ENCODE measurements at places on chromosomes 1 and 21.

DNA sequence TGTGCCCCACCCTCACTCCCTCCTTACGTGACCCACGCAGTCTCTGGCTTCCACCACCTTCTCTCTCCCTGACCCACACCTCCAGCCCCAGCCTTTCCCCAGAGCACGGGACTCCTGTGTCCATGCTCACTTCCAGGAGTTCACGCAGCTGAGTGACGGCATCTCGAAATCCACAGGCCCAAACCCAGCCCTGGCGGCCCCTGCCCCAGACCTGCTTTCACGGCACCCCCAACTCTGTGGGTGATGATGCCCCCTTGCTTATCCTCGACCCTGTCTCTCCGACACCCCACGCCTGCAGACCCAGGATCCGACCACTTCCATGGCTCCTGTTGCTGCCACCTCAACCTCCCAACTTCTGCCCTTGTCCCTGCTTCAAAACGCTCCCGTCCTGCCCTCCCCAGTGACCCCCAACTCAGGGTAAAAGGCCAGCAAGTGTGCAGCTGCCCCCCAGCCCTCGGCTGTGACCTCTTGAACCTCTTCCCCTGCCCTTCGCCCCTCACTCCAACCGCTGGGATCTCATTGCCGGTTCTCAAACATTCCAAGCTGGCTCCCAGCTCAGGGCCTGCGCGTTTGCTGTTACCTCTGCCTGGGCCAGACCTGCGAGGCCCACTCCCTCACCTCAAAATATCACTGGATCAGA is 30.4 kb upstream of the LAPTM5 start:
- no peak for DNase-seq

- no peak for DNase-seq
Measured at GRCh38 chr1:25566730-25567341, 23.4 kb downstream of the LDLRAP1 start.

DNA sequence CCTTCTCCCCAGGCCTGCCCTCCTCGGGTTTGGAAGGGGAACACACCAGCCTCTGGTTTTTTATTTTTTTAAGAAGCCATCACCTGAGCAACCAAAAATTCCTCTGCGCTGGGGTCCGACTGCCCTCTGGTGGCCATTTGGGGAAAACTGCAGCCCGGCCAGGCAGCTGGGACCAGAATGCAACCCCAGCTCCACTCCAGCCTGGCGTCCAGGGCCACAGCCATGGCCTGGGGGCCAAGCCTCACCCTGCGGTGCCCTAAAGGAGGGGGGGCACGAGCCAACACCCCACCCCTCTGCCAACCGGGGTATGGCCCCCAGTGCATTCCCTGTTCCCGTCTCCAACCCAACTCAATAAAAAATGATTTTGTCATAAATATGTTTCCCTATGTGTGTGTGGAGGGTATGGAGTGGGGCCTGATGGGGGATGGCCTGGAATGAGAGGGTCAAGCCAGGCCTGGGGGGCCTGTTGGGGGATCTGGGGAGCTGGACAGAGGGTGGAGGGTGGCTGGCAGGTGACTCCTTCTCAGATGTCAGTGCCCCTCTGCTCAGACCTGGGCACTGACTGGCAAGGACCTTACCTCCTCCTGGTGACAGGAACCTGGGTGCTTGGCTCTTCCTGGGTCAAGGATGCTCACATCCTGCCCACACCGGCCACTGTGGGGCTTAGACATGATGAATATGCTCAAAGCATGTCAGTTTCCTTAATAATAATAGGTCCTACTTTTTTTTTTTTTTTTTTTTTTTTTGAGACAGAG is 3.2 kb downstream of the GPR3 start:
- DNase-seq: peak; percentile 70

GRCh38 chr1:155070721-155071569 is 7.4 kb downstream of the EFNA4 start:
- DNase-seq: peak; percentile 78

DNA sequence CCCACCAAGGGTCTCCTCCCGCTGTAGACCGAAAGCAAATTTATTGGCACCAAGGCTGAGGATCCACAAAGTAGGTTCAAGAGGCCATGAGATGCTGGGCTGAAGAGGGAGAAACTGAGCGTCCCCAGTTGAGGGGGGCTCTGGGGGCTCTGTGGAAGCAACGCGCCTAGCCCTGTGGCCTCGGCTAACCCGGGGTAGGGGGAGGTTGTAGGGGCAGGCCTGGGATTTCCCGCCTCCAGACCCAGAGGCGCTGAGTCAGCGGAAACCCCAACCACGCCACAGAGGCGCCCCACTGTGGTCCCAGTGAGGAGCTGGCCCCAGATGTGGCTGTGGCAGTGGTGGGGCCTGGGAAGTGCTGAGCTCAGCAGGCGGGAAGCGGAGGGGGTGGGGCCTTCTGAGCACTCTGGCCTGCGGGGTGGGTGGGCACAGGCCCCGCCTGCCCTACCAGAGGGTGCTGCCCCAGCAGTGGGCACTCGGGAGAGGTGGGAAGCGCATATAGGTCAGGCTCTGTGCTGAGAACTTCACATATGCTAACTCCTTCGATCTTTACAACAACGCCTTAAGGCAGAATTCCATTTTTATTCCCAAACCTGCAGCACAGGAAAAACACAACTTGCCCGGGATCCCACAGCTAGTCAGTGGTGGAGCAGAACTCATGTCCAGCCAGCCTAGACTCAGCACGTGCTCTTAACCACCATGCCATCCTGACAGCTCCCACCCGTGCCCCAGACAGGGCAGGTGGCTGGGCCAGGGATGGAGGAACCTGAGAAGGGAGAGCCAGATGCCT is 1.5 kb upstream of the COL16A1 start:
- DNase-seq: peak; percentile 13

GRCh38 chr1:87274851-87275250 is 53.8 kb upstream of the LMO4 start:
- no peak for DNase-seq

- no peak for DNase-seq
Measured at GRCh38 chr1:199205740-199206441, 567.1 kb downstream of the PTPRC start.

DNA sequence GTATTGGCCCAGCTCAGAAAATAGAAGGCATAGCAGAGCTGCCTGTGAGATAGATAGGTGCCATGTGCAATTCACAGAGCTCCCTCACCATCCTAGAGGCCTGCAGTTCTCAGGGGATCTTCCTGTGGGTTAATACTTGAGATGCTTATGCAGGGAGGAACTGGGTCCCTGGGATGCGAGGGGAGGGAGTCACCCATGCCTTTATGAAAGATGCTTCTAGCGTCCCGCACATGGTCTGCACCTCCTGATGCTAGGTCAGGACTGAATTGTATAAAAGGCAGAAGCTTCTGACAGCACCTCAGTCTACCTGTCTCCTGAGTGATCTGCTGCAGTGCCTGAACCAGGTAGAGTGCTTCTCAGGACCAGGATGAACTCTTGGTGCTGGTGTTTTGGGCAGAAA is at the start of gene LCE5A:
LCE5A (plus strand) TSS at position 301 of the 400 bp plus-strand sequence. CDS start 732 bp downstream, outside the sequence.
- DNase-seq: no peak

DNA sequence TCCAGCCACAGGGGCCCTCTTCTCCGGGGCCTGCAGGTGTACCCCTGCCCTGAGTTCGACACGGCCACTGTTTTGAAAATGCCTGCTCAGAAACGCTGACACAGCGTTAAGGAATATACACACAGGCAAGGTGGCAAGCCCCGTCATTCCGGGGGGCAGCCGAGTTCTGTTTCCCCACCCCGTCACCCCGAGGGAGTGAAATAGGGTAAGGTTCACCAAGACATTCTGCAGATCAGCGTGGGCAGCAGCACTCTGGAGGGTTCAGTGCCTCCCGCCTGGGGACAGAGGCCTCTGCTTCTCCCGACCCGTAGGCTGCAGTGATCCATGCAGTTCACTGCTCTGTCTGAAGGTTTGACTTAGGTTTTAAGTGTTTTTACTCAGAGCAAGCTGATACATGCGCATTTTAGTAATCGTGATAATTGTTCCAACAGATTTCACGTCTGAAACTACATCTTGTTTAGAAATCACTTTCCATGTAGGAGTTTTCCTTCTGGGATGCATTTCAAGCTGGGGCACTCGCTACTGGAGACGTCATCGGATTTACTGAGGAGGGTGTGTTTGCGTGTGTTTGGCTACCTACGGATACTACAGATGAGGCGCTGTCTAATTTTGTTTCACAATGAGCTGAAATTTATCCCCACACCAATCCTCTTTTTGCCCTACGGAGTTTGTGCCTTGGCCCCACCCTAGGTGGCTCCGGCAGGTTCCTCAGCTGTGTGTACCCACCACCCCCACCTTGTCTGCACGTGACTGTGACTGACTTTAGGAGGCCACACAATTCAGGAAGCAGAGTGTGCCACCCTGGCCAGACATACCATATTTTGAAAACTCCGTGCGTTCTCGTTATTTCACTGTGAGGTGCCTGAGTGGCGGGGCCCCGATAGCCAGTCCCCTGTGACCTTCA is 63.5 kb downstream of the AGPAT3 start:
- no peak for DNase-seq

GRCh38 chr1:235284231-235284769 is 43.7 kb downstream of the ARID4B start:
- DNase-seq: no peak

DNA sequence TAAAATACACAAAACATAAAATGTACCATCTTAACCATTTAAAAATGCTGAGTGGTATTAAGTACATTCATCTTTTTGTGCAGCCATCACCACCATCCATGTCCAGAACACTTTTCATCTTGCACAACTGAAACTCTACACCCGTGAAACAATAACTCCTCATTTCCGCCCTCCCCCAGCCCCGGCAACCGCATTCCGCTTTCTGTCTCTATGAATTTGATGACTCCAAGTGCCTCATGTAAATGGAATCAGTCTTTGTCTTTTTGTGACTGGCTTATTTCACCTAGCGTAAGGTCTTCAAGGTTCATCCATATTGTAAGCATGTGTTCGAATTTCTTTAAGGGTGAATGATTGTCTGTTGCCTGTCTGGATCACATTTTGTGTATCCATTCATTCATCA is 37.2 kb downstream of the SCCPDH start:
- DNase-seq: no peak

DNA sequence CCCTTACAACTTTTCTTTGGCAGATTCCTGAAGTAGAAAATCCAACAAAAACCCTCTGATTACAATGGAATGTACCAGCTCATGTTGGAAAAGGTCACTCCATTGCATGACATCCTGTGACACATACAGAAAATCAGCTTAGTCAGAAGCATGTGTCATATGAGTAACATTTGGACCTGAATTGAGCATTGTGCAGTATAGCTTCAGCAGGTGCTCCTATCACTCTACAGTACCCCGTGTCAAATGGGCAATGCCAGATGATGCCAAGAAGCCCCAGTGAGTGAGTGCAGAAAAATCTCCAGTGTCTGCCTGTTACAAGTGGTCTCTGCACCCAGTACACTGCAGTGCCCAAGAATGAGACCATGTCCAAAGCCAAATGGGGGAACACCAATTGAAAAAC is 129.7 kb upstream of the RUNX1 start:
- DNase-seq: no peak

GRCh38 chr21:39660191-39660980 is 47.6 kb downstream of the B3GALT5 start:
- DNase-seq: no peak

DNA sequence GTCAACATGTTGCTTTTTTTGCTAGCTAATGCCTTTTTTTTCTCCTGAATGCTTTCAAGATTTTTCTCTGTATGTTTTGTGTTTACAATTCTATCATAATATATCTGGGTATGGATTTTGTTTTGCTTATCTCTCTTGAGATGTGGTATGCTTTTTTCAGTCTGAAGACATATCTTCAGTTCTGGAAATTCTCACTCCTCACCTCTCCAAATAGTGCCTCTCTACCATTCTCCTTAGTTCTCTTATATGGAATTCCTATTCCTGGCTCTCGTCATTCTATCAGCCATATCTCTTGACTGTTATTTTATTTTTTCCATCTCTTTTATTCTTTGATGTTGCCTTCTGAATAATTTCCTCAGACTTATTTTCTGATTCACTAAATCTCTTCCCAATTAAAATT is 58.4 kb downstream of the IVNS1ABP start:
- DNase-seq: no peak

GRCh38 chr1:62234688-62235087 is 40.0 kb downstream of the L1TD1 start:
- no peak for DNase-seq

DNA sequence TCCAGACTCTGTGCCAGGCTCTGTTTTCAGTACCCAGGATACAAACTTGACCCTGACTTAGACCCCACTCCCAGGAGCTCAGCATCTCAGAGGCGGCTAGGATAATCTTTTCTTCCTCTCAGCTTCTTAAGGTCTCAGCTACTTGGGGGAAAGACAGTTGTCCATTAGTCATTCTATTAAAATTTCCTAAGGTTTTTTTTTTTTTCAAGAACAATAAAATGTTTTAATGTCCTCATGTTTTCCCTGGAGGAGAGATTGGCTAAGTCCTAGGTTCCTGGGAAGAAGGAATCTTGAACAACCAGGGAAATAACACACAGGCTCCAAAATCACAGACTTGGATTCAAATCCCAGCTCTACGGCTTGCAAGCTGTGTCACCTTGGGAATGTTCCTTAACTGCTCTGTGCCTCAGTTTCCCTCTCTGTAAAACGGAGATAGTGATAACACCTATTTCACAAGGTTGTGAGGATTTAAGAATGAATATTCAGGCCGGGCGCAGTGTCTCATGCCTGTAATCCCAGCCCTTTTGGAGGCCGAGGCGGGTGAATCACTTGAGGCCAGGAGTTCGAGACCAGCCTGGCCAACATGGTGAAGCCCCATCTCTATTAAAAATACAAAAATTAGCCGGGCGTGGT is 33.0 kb downstream of the CDK18 start:
- DNase-seq: no peak

GRCh38 chr1:33175865-33176264 is 6.0 kb downstream of the TRIM62 start:
- no peak for DNase-seq

DNA sequence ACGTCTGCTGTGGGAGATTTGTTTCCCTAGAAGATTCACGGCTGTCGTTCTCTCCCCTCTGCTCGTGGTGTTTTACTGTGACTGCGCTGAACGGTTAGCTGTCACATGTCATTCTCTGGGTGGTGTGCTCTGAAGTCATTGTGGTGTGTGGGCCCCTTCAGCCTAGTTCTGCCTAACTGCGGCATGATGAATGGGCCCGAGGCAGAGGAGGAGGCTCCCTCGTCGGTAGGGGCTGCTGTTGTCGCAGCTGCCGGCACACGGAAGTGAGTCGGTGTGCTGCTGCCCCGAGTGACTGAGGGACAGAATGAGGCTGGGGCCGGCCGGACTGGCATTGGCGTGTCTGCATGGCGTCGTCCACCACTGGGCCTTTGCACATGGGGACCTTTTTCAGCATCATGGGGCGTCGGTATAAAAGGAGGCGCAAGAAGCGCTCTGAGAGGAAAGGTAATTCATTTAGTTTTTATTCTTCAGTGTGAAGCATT is 77.9 kb downstream of the ADARB1 start:
- peak; percentile 36 for DNase-seq

GRCh38 chr1:211009944-211010343 is 124.0 kb downstream of the KCNH1 start:
- DNase-seq: no peak

GRCh38 chr1:177511036-177511435 is 340.3 kb downstream of the BRINP2 start:
- no peak for DNase-seq

Measured in CD4-positive, alpha-beta T cell (primary cell).